Neural crest cell (in vitro differentiated cells): ENCODE measurements at places on chromosomes 3 and 15. TPM values are rescaled to one million over a fixed set of nuclear protein-coding genes. Genes with fewer than 3 reads are reported as not detected.

The UQCC5 gene
- 26.2 and 29.8 TPM in 2 replicates for total RNA-seq

The STRC gene
- 0.19 and 0.30 TPM in 2 replicates for total RNA-seq

The INSYN1 gene
- total RNA-seq: 9.5 and 9.6 TPM in 2 replicates

The C3orf22 gene
- total RNA-seq: not detected in 2 replicates

- H3K4me1 ChIP-seq: peaks cover 4% of the 10 kb centered on the region
- peaks cover 10% of the 10 kb centered on the region for H3K27me3 ChIP-seq
- no peak overlapping the region for H3K27ac ChIP-seq
- H3K4me3 ChIP-seq: no peak overlapping the region
Observed at GRCh38 chr3:10513306-10513705, 7.9 kb upstream of the ATP2B2 start.

DNA sequence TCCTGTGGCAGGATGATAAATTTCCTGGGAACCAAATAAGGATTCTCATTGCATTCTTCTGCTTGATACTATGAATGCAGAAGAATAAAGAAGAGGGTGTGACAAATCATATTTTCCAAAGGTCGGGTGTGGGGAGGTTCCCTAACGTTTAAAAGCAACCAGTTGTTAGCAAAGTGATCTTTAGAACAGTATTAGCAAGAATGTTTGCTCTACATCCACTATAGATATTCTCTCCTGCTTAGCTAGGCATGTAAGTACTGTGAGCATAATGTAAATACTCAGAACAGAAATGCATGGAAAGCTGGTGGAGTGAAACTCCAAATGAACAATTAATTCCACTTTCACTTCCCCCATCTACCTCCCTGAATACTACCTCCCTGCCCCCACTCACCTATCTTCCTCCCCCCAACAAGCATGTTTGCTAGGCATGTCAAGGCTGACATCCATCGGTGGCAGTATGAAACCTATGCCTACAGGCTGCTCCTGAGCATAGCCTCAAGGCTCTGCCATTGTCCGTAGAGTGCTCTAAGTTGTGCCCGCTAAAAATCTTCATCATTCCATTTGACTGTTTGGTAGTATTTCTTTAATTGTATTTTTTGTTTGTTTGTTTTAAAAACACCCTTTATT lies 329.7 kb downstream of the TIGIT start:
- peaks cover 37% of the 10 kb centered on the region for H3K4me1 ChIP-seq
- no peaks in the 10 kb centered on the region for H3K36me3 ChIP-seq
- H3K27ac ChIP-seq: no peak overlapping the region
- DNase-seq: no peak

DNA sequence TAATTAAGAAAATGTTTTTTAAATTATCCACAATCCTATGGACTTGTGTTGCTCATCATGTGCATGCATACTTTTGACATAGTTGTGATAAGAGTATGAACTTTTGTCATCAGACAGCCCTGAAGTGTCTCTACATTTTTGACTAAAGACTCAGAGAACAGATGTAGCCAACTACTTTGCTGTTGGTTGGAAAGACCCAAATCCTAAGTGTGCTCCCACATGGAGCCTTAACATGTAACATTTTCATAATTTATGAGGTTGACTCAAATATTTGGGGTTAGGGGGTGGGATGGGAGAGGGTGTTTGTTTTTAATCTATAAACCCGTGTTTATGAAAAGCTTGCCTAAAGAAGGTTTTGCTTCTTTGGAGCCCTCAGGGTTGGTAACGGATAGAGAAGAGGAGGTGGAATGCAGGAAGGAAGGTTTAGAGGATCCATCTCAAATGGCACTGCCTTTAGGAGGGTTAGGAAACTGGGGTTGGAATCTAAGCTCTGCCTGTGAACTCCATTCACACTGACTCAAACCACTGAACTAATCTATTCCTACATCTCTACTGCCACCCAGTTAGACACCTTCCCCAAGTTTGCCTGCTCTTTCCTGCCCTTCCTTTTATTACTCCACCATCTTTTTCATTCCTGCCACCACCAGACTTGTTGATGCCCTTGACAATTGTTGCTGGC lies 3.7 kb downstream of the BOC start:
- H3K4me1 ChIP-seq: peaks cover 70% of the 10 kb centered on the region
- no peak for DNase-seq
- peaks cover 17% of the 10 kb centered on the region for H3K36me3 ChIP-seq
- H3K27ac ChIP-seq: no peak overlapping the region

- peak overlapping the region; percentile 95 for H3K27ac ChIP-seq
- no peak for DNase-seq
- H3K4me1 ChIP-seq: peaks cover 25% of the 10 kb centered on the region
- peaks cover 8% of the 10 kb centered on the region for H3K27me3 ChIP-seq
Observed at GRCh38 chr3:168249205-168249549, 153.5 kb upstream of the GOLIM4 start.

- H3K27me3 ChIP-seq: no peaks in the 10 kb centered on the region
- no peak overlapping the region for H3K4me3 ChIP-seq
- peak overlapping the region; percentile 90 for H3K27ac ChIP-seq
- peaks cover 5% of the 10 kb centered on the region for H3K36me3 ChIP-seq
- no peak for DNase-seq
Observed at GRCh38 chr15:66921319-66921915, 144.0 kb upstream of the SMAD3 start.

DNA sequence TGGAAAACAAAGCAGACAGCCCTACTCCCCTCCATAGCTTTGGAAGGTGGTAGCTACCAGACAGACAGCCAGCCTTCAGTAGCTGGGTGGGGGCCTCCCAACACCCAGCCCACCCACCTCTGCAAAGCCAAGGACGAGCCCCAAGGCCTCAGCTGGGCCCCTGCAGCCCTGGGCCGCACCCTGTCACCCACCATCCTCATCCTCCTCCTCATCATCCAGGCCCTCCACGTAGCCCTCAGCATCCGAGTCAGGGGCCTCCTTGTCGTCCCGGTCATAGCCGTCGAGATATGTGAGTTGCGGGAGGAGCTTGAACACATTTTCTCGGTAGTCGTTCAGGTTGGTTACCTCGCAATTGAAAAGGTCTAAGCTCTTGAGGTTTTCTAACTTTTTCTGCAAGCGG lies 36.5 kb downstream of the ANP32A start:
- peaks cover 11% of the 10 kb centered on the region for H3K4me1 ChIP-seq
- no peak for DNase-seq
- no peaks in the 10 kb centered on the region for H3K27me3 ChIP-seq
- no peak overlapping the region for H3K4me3 ChIP-seq
- H3K36me3 ChIP-seq: peaks cover 26% of the 10 kb centered on the region
- peak overlapping the region; percentile 88 for H3K27ac ChIP-seq

GRCh38 chr3:196198771-196199753 lies 12.1 kb downstream of the ZDHHC19 start:
- no peak for DNase-seq
- no peak overlapping the region for H3K27ac ChIP-seq
- H3K4me1 ChIP-seq: peaks cover 3% of the 10 kb centered on the region
- H3K4me3 ChIP-seq: no peak overlapping the region

DNA sequence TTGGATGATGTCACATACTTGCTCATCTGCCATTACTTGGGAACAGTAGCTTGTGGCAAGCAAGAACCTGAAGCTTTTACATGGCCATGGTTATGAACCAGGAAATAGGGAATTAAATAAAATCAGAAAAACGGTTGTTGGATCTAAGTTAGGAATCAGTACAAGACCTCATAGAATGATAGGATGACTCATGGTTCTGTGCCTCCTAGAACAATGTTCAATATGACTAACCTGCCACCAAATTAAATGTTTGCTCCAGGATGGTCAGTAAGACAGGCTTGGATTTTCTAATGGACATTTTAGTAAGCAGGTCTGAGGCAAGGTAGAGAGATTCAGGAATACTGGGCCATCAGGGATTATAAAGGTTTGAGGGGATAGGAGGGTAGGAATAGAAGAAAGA lies 218.9 kb downstream of the PLOD2 start:
- H3K27ac ChIP-seq: no peak overlapping the region
- no peaks in the 10 kb centered on the region for H3K36me3 ChIP-seq
- H3K4me3 ChIP-seq: no peak overlapping the region

DNA sequence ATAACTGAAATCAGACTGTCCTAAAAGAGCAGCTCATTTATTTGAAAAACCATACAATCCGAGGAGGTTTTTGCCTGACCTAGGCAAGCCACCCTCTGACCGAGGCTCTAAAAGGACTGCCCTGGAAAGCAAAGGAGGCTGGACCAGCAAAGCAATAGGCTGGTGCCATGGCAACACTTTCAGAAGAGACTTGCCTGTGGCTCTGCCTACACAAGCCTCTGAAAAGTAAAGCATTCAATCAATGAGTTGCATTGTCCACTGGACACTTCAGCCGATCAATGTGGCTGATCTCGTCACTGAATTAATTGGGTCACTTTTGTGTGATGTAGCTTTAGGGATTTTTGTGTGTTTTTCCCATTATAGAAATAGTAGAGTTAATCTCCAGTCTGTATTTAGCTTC lies 99.1 kb upstream of the SEMA6D start:
- no peak overlapping the region for H3K27ac ChIP-seq
- H3K27me3 ChIP-seq: peaks cover 3% of the 10 kb centered on the region
- peak overlapping the region; percentile 42 for H3K4me3 ChIP-seq
- peaks cover 40% of the 10 kb centered on the region for H3K4me1 ChIP-seq
- no peaks in the 10 kb centered on the region for H3K36me3 ChIP-seq

GRCh38 chr3:113532698-113533533 lies 561 bp downstream of the SIDT1 start:
- peaks cover 14% of the 10 kb centered on the region for H3K4me1 ChIP-seq
- H3K27ac ChIP-seq: no peak overlapping the region
- H3K36me3 ChIP-seq: no peaks in the 10 kb centered on the region

- H3K36me3 ChIP-seq: no peaks in the 10 kb centered on the region
- H3K27me3 ChIP-seq: no peaks in the 10 kb centered on the region
- no peaks in the 10 kb centered on the region for H3K4me1 ChIP-seq
- no peak overlapping the region for H3K27ac ChIP-seq
Observed at GRCh38 chr3:17983106-17983505, 240.7 kb upstream of the TBC1D5 start.

DNA sequence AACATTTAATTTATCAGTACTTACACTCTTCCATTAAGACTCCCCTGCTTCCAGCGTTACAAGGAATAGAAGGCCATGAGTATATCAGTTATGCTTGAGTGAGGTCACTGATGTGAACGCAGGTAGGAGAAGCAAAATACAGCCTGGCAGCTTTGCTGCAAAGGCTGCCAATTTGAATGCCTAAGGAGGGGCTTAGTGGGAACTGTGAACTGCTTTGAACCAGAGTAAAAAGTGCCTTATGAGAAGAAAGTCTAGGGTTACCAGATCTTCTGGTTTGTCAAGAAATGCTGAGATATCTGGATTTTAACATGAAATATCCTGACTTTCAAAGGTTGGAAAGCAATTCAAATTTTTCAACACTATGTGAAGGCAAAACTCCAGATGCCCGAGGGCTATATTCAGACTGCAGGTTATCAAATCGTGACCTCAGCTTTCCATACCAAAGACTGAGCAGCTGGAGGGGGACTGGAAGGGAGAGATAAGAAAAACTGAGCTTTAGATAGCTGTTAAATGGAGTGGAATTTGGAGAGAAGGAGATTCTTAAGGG lies 446.3 kb upstream of the NECTIN3 start:
- H3K27ac ChIP-seq: no peak overlapping the region
- no peak overlapping the region for H3K4me3 ChIP-seq
- no peak for DNase-seq
- no peaks in the 10 kb centered on the region for H3K27me3 ChIP-seq
- peaks cover 8% of the 10 kb centered on the region for H3K4me1 ChIP-seq

DNA sequence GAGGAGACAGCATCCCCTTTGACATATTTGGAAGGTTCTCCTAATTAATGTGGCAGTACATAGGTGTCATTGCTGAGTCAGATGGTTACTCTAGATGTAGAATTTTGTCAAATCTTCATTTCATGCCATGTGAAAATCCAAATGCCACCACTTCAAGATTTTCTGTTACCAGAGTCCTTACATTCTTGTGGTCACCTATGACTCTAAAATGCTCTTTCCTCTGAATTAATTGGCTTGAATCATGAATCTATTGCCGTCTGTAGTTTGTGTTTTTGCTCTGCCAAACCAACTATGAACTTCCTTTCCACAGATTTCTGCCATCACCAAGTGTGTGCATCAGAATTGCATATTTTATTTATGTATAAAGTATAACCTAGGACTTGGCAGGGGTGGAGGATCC lies 269.4 kb upstream of the ZPLD1 start:
- H3K4me1 ChIP-seq: no peaks in the 10 kb centered on the region
- DNase-seq: no peak
- no peak overlapping the region for H3K27ac ChIP-seq
- no peak overlapping the region for H3K4me3 ChIP-seq
- H3K36me3 ChIP-seq: no peaks in the 10 kb centered on the region

GRCh38 chr3:149554826-149555225 lies 80.3 kb downstream of the TM4SF4 start:
- H3K4me3 ChIP-seq: peak overlapping the region; percentile 70
- no peak for DNase-seq
- no peaks in the 10 kb centered on the region for H3K36me3 ChIP-seq

DNA sequence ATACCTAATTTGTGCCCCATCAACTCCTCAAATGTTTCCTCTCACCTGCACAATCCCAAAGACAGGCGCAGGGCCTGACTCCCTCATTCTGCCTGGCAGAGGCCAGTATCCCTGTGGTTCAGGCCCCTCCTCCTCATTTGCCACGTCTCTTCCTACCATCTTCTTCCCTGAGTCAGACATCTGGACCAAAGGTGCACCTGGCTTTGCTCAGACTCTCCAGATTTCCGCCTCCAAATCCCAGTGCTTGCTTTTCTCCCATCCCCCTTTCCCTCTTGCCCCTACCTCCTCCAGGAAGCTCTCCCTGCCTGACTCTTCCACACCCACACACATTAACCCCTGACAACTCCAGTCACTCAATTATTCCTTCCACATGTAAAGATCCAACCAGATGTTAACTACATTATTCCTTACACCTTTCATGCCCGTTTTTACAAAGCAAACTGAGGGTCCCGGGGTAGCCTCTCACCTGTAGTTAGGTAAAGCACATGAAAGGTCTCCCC lies 19.6 kb downstream of the SEMA7A start:
- no peaks in the 10 kb centered on the region for H3K27me3 ChIP-seq
- peaks cover 4% of the 10 kb centered on the region for H3K36me3 ChIP-seq
- peak overlapping the region; percentile 78 for H3K27ac ChIP-seq
- DNase-seq: no peak
- no peak overlapping the region for H3K4me3 ChIP-seq

DNA sequence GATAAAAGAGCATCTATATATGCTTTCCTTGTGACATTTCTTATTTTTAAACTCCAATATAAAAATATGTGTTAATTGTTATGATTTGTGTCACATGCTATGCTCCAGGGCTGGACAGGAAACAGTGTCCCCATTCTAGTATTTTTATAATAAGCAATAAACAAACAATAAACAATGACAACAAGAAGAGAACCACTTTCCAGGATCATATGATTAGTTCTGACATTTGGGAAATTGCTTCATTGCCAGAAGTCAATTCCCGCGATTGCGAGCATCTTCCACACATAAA lies 260.9 kb downstream of the FHIT start:
- DNase-seq: no peak
- peaks cover 5% of the 10 kb centered on the region for H3K36me3 ChIP-seq
- H3K4me3 ChIP-seq: no peak overlapping the region
- H3K4me1 ChIP-seq: no peaks in the 10 kb centered on the region
- no peak overlapping the region for H3K27ac ChIP-seq
